ENCODE measurements at places on chromosomes 3 and 15.

- no peak overlapping the region for H3K27ac ChIP-seq
- peaks cover 8% of the 10 kb centered on the region for H3K27me3 ChIP-seq
- no peaks in the 10 kb centered on the region for H3K36me3 ChIP-seq
- H3K4me1 ChIP-seq = no peaks in the 10 kb centered on the region
- H3K4me3 ChIP-seq = no peak overlapping the region
Observed at GRCh38 chr3:49199239-49199899, 28.0 kb downstream of the KLHDC8B start.

- no peaks in the 10 kb centered on the region for H3K4me1 ChIP-seq
- peaks cover 12% of the 10 kb centered on the region for H3K36me3 ChIP-seq
- no peak for DNase-seq
- H3K4me3 ChIP-seq = no peak overlapping the region
Observed at GRCh38 chr3:185200639-185201038, 47.8 kb upstream of the C3orf70 start.

GRCh38 chr15:48800811-48801455 is 9.9 kb downstream of the CEP152 start:
- no peak overlapping the region for H3K4me3 ChIP-seq
- DNase-seq = no peak
- no peaks in the 10 kb centered on the region for H3K36me3 ChIP-seq
- H3K27ac ChIP-seq = no peak overlapping the region

DNA sequence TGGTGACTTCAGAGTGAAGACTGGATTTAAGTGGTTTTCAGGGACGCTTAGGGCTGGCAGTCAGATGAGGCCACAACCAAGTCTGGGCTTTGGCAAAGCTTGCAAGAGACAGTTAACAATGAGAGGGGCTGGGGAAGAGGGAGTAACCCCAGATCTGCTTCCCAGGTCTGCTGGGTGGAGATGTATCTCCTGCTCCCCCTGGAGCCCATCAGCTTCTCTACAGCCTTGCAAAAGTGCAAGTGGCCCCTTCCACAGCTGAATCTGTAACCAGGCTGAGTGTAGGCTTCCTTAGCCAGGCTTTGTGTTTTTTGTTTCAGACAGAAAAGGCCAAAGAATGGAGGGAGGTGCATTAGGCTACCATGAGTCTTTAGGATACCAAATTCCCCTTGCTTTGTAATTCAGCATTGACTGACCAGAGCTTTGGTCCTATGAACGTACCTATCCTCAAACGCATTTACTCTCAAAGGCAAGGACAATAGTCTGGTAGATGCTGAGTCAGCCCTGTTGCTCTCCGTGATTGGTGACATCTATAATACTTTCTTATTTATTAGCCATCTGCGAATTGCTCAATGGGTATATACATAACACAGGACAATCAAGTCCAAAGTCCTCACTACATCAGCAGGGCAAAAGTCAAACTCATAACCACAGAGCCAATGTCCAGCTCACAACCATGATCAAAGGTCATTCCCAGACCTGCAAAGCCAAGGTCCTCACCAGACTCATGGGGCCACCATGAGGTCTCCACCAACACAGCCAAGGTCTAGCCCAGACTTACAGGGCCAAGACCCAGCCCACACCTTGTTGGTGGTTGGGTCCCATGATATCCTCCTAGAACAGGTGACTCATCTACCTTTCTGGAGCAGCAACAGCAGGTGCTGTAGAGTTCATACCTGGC is 17.1 kb downstream of the CCDC13 start:
- peaks cover 3% of the 10 kb centered on the region for H3K4me1 ChIP-seq
- no peak for DNase-seq
- no peaks in the 10 kb centered on the region for H3K36me3 ChIP-seq
- H3K27ac ChIP-seq = no peak overlapping the region
- H3K27me3 ChIP-seq = no peaks in the 10 kb centered on the region

DNA sequence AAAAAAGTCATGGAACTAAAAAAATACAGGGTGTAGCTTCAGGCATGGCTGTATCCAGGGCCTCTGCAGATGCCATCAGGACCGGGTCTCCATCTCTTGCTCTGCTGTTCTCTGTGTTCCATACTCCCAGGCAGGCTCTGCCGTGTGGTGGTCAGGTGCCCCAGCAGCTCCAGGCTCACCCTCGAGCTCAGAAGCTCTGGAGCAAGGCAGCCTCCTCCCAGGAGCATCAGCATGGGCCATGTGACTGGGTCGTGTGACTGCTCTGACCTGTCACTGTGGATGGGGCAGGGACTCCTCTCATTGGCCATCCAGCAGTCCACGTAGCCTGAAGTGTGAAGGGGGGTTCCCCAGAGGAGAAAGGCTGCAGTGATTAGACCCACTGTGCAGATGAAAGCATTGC is 8.5 kb downstream of the FBLN2 start:
- H3K4me1 ChIP-seq = peaks cover 42% of the 10 kb centered on the region
- no peaks in the 10 kb centered on the region for H3K27me3 ChIP-seq
- no peak overlapping the region for H3K4me3 ChIP-seq
- no peak for DNase-seq
- peak overlapping the region; percentile 60 for H3K27ac ChIP-seq

GRCh38 chr15:92178911-92179310 is 214.8 kb upstream of the ST8SIA2 start:
- H3K27me3 ChIP-seq = peaks cover 6% of the 10 kb centered on the region
- no peak overlapping the region for H3K4me3 ChIP-seq
- DNase-seq = no peak
- no peak overlapping the region for H3K27ac ChIP-seq
